ENCODE measurements at places on chromosomes 11 and 22.

- DNase-seq: no peak
These were observed 4.5 kb upstream of the TP53I11 start for GRCh38 chr11:44955015-44955738.

DNA sequence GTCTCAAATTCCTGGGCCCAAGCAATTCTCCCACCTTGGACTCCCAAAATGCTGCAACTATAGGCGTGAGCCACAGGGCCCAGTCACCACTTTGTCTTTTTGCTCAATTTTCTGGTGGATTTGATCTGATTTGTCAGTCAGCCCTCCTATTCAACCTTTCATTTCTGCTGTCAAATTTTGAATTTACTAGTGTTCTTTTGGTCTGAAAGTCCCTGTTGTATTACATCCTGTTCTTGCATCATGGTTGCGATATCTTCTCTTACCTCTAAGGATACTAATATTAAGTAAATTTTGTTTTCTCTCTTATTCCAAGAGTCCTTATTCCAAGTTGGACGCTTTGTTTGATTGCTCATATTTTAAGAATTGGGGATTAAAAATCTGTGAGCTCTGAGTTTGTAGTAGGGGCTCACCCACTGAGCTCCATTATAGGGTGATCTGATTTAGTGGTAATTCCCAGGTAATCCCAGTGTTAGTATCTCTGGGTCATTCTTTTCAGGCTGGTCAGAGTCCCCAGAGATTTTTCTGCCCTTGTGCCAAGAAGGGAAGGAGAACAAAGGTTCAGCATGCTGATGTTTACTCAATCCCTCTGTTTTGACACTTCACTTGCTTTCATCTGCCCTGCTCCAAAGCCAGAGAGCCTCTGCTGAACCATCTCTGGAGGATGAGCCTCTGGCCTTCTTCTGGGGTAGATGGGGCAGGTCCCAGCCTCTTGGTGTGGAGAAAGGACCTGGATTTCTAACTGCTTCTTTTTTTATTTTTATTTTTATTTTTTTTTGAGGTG is 10.0 kb downstream of the UPB1 start:
- no peak for DNase-seq

DNA sequence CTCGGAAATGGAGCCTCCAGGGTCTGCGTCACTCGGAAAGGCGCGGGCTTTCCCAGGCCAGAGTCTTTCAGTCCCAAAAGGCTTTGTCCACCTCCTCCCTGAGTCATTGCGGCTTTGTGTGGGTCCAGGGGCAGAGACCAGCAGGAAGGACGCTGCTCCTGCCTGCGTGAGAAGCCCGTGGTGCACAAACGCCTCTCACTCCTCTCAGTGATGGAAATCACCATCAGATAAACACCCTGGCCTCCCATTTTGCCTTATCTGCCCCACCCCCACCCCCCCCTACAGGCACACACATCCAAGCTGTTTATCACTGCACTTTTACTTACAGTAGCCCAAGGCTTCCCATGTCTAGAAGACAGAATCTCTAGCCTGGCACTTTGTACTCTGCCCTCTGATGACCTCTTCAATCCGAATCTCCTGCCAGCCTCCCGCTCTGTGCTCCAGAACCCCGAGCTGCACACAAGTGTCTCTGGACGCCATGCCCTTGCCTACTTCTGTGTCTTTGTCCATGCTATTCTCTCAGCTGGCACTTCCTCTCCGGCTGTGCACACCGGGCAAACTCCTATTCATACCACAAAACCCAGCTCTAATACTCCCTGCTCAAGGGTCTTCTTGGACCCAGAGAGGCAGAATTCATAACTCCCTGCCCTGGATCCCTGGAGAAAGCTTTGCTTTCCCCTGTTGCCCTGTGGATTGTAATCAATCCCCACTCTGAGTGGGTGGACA is 954.6 kb downstream of the TBC1D22A start:
- DNase-seq: no peak

DNA sequence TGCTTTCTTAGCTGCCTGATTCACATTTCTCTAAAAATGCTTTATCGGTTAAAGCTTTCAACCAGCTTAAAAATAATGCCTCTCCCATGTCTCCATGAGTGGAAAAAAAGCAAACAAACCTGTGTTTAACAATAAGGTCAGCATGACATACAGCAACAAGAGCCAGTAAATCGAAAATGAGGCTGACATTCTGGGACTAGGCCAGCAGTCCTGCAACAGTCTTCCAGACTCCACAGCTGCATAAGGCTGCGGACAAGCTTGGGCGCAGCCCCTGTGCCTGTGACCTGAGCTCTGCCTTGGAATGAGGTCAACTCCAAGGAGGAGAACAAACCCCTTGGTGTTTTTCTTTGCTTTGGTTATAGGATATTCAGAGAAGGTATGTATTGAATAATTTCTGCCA is 95.5 kb downstream of the PGR start:
- DNase-seq: no peak

GRCh38 chr22:49774499-49775151 is 53.0 kb downstream of the BRD1 start:
- DNase-seq: no peak

DNA sequence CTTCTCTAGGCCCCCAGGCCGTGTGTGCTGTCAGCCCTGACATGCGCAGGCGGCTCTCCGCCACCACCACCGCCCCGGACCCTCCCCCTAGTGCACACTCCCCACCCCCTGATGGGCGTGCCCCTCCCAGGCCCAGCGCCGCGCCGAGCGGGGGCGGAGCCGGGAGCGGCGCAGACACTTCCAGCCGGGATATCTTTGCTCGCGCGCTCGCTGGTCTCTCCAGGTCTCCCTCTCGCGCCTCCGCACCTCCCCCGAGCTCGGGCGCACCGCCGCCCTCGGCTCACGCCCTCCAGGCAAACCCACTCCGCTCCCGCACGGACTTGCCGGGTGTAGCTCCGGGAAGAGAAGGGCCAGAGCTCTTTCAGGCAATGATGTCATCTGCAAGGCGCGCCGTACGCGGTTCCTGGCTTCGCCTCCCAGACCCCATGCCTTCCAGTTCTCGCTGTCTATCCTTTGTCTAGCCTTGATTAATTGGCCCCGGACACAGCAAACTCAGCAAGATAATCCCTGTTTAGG is at the start of gene SCN3B:
TSS of gene SCN3B (minus strand) at position 59 of the 516 bp plus-strand sequence. CDS start 823 bp downstream, outside the sequence.
- no peak for DNase-seq

- DNase-seq: no peak
These were observed 6.1 kb upstream of the NAP1L4 start for GRCh38 chr11:2998073-2998850.

DNA sequence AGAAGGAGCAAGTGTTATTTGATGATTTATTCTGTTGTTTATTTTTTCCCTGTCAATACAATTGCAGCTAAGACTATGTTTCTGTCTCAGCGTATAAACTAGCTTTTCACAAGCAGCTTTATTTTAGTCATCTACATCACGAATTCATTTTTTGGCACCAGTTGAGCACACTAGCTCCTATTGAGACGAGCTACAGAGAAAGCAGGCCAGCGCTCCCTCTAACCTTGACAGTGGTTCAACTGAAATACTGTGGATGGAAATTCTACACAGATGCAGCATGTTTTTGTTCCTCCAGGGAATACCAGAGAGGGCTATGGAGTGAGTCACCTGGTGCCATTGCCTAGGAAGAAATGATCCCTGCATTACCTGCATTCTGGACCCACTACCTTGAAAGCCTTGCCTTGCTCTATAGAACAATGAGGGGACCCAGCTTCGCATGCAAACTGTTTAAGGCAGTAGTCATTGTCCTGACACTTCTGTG is 108.2 kb upstream of the ARHGAP42 start:
- DNase-seq: no peak

DNA sequence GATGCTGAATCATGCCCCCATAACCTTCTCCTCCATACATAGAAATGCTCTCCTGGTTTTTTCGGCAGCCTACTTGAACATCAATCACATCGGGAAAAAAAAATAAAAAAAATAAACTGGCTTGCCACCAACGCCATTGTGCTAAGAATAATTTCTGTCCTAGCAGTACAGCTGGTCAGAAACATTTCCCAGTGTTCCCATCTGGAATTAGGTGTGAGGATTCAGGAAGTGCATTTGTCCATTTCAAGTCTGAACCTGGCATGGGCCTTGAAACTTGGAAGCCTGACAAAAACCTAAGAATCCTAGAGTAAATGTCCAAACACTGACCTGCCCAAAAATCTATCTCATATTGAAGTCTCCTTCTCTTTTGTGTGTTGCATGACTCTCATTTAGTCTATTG is 16.6 kb upstream of the NAV2 start:
- no peak for DNase-seq

DNA sequence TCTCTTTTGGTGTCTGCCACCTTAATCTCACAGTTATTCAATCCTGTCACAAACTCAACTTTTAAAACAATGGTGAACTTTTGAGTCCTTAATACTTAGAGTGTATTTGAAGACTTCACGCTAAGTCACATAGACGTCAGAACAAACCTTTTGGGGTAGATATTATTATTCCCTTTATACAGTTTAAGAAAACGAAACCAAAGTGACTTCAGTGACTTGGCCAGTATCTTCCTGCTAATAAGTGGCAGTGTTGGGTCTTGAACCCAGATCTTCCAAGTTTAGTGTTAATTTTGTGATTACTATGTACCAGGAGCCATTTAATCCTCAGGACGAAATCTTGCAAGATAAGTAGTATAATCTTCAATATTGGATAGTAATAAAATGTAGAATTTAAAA is 691 bp downstream of the CEP295 start:
- no peak for DNase-seq

- DNase-seq: no peak
These were observed 12.9 kb downstream of the SFI1 start for GRCh38 chr22:31509061-31509762.

DNA sequence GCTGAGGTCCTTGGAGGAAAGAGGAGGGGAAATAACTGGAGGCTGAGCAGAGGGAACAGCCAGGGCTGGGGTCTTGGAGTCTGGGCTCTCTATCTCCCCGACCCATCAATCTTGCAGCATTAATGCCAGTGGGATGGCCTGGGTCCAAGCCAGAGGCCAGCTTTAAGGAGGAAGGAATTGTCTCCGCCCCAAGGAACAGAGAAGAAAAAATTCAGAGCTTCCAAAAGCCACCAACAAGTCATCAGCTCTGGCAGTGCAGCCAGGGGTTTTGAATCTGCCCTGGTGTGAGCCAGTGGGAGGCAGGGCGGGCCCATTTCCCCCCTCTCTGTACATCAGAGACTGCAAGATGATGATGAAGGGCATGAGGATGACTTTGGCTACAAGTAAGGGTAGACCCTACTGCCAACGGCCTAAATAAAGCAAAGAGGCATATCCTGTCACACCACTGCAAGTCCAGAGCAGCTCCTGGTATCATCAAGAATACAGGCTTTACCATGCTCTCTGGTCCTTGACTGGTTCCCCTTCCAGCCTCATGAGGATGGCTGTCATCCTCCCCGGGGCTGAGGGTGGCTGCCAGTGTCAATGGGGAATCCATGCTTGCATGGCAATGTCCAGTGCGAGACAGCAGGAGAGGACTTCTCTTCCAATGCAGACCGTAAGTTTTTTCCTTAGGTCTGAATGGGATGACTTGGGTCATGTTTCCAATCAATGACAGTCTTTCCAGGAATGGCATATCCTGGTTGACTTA is 34.4 kb downstream of the LRRC32 start:
- DNase-seq: no peak

DNA sequence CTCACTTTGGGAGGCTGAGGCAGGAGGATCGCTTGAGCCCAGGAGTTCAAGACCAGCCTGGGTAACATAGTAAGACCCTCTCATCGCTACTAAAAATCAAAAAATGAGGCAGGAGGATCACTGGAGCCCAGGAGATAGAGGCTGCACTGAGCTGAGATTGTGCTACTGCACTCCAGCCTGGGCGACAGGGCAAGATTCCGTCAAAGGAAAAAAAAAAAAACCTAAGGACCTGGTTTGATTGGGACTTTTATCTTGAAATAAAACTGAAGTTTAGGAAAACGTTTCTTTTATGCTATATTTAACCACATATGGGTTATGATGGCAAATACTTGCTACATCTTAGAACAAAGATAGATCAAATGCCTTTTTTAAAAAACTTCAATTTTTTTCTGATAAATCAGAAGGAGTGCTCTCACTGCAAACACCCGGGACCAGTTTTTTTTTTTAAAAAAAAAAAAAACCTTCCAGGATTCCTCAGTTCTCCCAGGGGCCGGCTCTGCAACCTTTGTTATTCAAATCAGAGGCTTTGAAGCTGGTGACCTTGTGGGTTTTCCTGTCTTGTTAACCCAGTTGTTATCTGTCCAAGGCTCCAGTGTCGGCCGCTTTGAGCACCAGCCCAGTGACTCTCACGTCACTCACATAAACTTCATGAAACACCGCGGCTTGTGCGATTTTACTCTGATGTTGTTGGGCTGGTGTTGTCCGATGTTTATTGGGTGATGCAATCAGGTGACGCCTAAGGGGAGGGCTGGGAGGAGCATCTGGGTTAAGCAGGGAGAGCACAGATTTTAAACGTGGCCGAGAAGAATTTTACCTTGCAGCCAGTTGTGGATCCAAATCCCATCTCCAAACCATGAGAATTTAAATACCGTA is 24.7 kb upstream of the SLC22A12 start:
- no peak for DNase-seq

GRCh38 chr11:69841859-69842698 is 22.9 kb upstream of the FGF3 start:
- no peak for DNase-seq

DNA sequence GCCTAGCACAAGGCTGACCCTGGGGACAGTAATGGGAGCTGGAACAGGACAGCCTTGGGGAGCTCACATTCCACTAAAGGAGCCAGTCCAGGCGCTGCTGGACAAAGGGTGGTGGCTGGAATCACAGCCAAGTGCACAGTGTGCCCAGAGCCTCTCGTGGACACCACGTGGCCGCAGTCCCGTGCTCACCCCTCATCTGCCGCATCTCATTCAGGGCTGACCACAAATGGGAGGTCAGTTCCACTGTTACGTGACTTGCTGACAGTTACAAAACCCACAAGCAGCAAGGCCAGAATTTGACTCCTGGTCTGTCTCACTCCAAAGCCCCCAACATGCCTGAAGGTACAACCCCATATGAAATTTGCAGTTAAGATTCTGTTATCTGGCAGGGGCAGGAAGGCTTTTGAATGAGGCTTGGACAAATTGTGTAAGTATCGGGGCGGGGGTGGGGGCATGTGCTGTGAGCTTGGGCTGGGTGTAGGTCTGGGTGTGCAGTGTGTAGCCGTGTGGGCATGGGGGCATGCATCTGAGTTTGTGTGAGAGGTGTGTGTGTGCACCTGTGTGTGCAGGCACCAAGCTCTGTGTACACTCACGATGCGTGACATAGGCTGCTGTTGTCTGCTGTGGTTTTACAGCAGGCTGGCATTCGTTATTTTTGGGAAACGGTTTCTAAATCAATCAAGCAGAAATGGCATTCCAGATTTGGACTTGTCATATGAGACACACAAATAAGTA is 301.7 kb downstream of the BRD1 start:
- no peak for DNase-seq

Data from GM18507 (cell line).